Mesothelial cell of epicardium (in vitro differentiated cells): ENCODE measurements at places on chromosomes 1 and 21. TPM values are rescaled to one million over a fixed set of nuclear protein-coding genes. Genes with fewer than 3 reads are reported as not detected.

The C1QA gene
- total RNA-seq = not detected in 3 replicates

DNA sequence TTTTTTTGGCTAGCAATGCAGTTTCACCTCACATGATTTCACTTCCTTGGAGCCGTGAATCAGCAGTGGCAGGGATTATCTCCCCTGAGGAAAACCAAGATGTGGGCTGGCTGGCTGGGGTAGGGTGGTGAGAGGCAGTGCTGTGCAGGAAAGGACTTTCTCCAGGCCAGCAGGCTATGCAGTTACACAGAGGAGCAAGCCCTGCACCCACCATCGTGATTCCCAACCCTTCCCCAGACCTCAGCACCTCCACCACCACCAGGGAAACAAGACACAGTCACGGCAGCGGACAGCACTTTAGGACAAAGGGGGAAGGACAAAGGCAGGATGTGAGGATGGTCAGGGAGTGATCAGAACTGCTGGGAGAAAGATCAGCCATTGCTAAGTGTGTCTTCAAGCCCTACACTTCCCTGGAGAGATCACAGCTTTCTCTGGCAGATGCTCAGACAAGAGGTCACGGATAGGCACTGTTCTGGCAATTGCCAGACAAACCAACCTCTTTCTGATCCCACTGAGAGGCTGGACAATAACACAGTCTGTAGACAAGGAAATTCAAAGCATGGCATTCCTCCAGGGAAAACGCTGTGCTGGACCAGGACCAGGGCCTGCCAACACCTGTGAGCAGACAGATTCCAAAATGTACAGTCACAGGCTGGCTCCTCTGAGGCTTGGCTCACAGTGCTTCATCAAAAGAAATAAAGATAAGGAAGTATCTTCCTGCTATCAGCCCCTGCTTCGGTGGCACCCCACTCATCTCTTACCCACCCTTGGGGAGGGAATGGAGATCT lies 509.4 kb downstream of the SMYD3 start:
- H3K4me3 ChIP-seq = no peak overlapping the region
- H3K27ac ChIP-seq = peak overlapping the region; percentile 17
- peaks cover 2% of the 10 kb centered on the region for H3K36me3 ChIP-seq
- no peak for DNase-seq

GRCh38 chr1:167631936-167632614 lies 2.0 kb downstream of the RCSD1 start:
- H3K27ac ChIP-seq = peak overlapping the region; percentile 61

DNA sequence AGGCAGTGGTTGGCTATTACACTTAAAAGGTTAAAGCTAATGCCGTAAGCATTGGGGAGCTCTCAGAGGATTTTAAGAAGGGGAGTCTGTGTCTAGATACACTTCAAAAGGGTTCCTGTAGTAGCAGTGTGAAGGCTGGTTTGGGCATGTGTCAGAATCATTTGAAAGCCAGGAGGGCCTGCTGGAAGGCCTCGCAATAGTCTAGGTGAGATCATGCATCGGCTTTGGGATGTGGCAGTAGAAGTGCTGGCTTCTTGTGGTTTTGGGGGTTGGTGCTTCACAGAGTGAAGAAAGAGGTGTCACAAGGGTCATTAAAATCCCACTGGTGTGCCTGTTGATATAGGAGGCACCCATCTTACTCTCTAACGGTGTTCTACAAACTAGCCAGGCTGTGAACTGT lies 85.7 kb downstream of the ST6GALNAC3 start:
- no peak overlapping the region for H3K27ac ChIP-seq
- H3K4me1 ChIP-seq = peaks cover 14% of the 10 kb centered on the region
- H3K4me3 ChIP-seq = no peak overlapping the region
- H3K36me3 ChIP-seq = no peaks in the 10 kb centered on the region
- no peaks in the 10 kb centered on the region for H3K27me3 ChIP-seq
- DNase-seq = no peak

DNA sequence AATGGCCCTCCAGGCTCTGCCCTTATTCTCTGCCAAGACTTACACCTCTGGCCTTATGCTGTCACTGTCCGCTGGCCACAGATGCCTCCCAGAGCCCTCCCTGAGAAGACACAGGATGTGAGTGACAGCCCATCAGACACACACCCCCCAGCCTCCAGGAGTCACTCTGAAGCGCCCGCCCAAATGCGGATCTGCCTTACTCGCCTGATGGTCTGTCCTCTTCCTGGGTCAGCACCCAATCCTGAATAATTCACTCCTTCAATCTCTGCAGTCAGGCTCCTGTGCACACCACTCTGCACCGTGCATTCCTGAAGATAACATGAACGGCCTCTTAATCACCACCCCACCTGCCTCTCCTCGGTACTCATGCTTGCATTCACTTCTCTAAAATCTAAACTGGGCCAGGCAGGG lies 14.7 kb downstream of the CLSTN1 start:
- peaks cover 18% of the 10 kb centered on the region for H3K4me1 ChIP-seq
- H3K27me3 ChIP-seq = no peaks in the 10 kb centered on the region
- H3K36me3 ChIP-seq = no peaks in the 10 kb centered on the region
- no peak for DNase-seq
- H3K4me3 ChIP-seq = no peak overlapping the region

DNA sequence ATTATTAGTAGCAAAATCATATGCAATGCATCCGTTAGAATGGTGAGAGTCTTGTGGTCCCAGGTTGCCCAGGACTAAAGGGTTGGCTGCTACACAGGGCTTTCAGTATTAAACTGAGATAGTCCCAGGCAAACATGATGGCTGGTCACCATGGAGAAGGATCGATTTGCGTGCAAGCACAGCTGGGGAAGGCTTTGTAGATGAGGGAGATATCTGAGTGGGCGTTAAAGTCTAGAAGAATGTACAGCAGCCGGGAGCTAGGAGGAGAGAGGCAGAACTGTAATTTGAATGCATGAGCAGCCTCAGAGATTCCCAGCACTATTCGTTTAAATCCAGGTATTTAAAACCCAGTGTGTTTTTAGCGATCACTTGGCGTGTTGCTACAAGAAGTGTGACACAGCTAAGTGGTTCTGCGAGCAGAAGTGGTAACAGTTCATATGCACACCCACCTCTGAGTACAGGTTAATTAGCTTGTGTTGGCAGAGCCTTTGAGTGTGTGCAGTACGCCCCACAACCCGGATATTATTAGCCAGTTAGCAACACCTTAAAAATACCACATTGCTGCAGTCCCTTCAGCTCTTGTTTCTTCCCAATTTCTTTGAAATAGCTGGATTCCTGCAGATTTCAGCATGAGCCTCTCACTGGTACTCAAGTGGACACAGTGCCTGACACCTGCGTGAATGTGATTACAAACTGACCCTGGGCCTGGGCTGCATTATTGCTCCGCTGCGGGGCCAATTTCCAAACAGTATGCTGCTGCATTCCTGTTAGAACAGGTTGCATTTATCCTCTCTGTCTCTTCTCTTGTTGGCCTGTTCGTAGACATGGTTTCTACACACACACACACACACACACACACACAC lies 67.2 kb upstream of the SCAF4 start:
- no peaks in the 10 kb centered on the region for H3K27me3 ChIP-seq
- DNase-seq = no peak
- H3K4me3 ChIP-seq = no peak overlapping the region
- H3K27ac ChIP-seq = peak overlapping the region; percentile 53

The CHIA gene
- total RNA-seq = not detected in 3 replicates

- DNase-seq = no peak
- H3K27ac ChIP-seq = no peak overlapping the region
- H3K27me3 ChIP-seq = no peaks in the 10 kb centered on the region
These were observed 75.4 kb upstream of the VTCN1 start for GRCh38 chr1:117286145-117286544.

DNA sequence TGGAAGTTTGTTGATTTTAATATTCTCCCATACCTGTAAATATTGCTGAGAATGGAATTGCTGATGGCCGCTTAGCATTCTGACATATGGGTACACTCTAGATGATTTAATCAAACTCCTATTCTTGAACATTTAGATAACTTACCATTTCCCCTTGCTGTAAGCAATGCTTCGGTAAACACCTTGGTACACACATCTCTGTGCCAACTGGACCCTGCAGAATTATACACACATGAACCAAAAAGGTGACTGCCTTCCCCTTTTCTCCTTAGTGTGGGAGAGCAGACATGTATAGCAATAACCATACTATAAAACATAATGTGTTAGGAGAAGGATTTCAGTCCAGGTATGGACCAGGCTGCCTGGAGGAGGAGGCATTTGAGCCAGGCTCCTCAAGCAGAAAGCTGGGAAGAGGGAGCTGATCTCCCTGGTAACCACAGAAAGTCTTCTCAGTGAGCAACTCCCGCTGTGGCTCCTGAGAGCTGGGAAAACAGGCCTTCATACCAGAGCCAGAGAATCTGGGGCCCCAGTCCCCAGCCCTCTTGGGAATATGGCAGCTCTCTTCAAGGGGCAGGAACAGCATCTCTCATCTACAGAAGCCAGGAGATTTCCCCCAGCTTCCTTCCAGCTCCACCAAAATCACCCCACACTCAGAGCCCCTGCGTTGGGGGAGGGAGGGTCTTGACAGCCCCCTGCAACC lies 33.9 kb upstream of the CSF1 start:
- H3K4me3 ChIP-seq = no peak overlapping the region
- peak overlapping the region; percentile 98 for H3K27ac ChIP-seq
- H3K27me3 ChIP-seq = no peaks in the 10 kb centered on the region
- no peaks in the 10 kb centered on the region for H3K36me3 ChIP-seq

DNA sequence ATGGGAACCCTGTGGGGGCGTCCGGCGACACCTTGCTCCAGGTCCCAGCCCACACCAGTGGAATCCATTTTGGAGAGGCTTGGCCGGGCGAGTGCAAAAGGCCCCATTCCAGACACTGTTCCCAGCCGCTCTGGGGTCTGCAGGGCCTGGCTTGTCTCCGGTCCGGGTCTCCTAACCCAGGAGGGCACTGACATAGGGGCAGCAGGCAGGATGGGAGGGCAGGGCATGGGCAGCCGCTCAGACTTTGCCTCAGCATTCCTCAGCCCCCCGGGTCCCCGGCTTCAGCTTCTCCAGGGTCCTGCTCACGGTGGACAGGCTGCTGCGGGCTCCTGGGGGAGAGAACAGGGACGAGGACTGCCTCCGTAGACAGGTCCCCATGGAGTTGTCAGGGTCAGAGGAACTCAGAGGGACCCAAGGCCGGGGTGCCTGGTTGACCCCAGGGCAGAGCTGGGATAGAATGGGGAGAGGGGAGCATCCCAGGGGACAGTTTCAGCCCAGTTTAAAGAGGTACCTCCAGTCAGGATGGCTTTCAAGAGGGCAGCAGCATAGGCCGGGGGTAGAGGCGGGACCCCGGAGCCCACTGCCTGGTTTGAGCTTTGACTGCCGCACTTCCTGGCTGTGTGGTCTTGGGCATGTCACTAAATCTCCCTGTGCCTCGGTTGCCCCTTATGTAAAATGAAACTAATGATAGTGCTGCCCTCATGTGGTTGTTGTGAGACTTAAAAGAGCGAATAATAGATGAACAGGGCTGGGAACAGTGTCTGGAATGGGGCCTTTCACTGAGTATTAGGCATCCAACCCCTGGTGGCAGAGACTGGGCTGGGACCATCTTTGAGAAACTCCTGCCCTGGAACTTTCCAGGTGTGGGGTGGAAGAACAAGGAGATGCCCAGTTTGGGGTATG lies 3.7 kb downstream of the KNCN start:
- H3K4me3 ChIP-seq = no peak overlapping the region
- peaks cover 84% of the 10 kb centered on the region for H3K27me3 ChIP-seq
- peaks cover 2% of the 10 kb centered on the region for H3K4me1 ChIP-seq

DNA sequence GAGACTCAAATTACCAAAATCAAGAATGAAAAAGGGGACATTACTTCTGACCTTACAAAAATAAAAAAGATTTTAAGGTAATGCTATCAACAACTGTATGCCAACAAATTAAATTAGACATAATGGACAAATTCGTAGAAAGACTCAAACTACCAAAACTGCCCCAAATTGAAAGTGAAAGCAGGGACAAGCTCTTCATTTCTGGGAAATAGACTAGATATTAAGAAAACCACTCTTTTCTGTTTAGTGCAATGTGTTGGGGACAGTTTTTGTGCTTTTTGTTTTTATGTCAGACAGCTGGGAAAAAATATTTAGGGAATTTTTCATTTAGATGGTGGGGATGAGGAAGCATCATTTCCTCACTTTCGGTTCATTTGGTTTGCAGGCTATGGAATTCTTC lies 4.9 kb upstream of the GBP1 start:
- no peak for DNase-seq
- no peak overlapping the region for H3K27ac ChIP-seq
- H3K27me3 ChIP-seq = no peaks in the 10 kb centered on the region
- H3K4me1 ChIP-seq = peaks cover 14% of the 10 kb centered on the region
- no peaks in the 10 kb centered on the region for H3K36me3 ChIP-seq
- H3K4me3 ChIP-seq = no peak overlapping the region

The PLA2G2D gene
- total RNA-seq = not detected in 3 replicates

DNA sequence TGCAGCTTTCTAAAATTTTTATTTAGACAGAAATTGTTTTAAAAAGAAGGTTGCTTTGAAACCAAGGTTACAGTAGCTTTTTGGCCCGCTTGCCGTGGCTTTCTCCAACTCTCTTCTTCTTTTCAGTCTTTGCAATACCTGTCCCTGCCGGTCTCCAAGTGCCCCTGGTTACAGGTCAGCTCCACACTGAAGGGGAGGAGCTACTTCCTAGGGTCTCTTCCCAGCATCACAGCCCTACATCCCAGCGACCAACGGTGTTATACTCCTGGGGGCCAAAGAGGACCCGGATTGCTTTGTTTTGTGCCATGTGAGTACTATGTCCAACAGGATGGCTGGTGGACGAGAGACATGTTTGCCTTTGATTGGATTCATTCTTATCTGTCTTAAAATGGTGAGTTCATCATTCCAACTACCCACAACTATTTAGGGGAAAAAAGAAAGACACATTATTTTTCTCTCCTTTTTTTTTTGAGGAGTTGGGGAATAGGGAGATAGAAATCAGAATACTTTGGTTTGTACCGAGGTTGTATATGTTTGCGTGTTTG lies at the start of gene FNDC7:
Gene FNDC7, plus strand, starts transcription at position 303 of the 545 bp plus-strand sequence. Its CDS starts 26 bp downstream, at position 329.
- DNase-seq = no peak
- H3K27me3 ChIP-seq = peaks cover 17% of the 10 kb centered on the region
- no peaks in the 10 kb centered on the region for H3K36me3 ChIP-seq
- H3K4me1 ChIP-seq = no peaks in the 10 kb centered on the region
- no peak within 1 kb of the TSS for H3K4me3 ChIP-seq

The ZNF692 gene
- 78.9 to 84.2 TPM (median 80.1 TPM) in 3 replicates for total RNA-seq
